ENCODE measurements at places on chromosomes 5 and 9. TPM values are rescaled to one million over a fixed set of nuclear protein-coding genes. Genes with fewer than 3 reads are reported as not detected.

DNA sequence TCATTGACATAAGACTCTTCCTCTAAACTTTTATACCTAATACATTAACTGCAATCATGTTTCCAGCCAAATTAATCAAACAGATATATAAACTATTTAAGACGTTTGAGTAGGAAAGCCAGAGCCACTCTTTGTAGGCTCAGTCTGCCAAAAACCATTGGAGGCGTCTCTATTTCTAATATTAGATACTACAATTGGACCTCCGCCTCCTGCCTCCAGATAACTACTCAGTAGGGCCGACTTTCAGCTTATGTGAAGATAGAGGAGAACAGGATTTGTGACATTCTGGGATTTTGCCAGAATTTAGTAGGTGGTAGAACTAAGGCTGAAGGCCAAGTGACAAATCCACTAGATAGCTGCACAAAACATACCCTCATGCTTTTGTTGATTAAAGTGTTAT is 463.0 kb downstream of the CETN3 start:
- DNase-seq: no peak

GRCh38 chr9:97567182-97567893 is 65.8 kb downstream of the TSTD2 start:
- no peak for DNase-seq

DNA sequence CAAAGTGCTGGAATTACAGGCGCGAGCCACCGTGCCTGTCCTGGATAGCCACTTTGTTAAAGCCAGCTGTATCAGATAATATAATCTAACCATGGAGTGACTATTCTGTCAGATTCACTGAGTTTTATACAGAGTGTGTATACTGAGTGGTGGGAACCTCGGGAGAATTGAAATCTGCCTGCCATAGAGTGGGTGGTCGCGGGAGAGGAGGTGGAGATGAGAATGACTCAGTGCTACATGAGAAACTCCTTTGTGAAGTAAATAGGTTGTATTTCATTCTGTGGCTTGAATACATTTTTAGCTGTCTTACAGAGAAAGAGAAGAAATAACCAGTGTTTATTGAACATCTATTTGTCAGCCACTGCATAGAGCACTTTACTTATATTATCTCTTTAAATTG is 26.4 kb downstream of the ATP6V0E1 start:
- no peak for DNase-seq

- DNase-seq: no peak
These were observed 110.6 kb upstream of the FER start for GRCh38 chr5:108637134-108637533.

GRCh38 chr9:92208693-92209524 is 84.6 kb downstream of the IARS1 start:
- no peak for DNase-seq

GRCh38 chr5:112923148-112923917 is 1.3 kb upstream of the REEP5 start:
- no peak for DNase-seq

Gene MTREX
- total RNA-seq: 65.3 TPM

All from ovary (tissue), 10 donors.